SK-N-SH (cell line): ENCODE measurements at places on chromosomes 2 and 18. TPM values are rescaled to one million over a fixed set of nuclear protein-coding genes. Genes with fewer than 3 reads are reported as not detected.
A peak's percentile ranks its signal among the peaks of the same experiment; 100 is the strongest.

GRCh38 chr2:95048825-95049682 is 23.5 kb downstream of the MAL start:
- DNase-seq = no peak

- no peak for DNase-seq
Measured at GRCh38 chr18:30245766-30246455, 796.6 kb downstream of the DSC3 start.

DNA sequence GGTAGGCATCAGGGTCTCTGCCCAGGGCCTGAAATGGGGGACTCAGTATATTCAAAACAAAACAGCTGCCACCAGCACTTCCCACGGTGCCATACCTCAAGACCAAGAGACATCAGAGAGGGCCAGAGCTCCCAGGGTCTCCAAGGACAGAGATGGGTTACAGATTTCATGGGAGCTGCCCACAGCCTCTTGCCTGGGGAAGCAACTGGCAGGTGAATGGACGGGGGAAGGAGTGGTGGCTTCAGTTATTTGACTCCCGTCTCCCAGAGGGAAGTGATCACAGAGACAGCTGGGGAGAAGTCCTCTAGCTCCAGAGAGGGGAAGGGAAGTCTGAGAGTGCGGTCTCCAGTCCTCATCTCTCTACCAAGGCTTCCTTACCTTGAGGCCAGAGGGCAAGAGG is 15.8 kb upstream of the SFXN5 start:
- no peak for DNase-seq

GRCh38 chr18:22559414-22560274 is 141.9 kb upstream of the CTAGE1 start:
- DNase-seq = peak; percentile 74

- DNase-seq = no peak
Measured at GRCh38 chr18:21281603-21282002, 39.6 kb downstream of the GREB1L start.

DNA sequence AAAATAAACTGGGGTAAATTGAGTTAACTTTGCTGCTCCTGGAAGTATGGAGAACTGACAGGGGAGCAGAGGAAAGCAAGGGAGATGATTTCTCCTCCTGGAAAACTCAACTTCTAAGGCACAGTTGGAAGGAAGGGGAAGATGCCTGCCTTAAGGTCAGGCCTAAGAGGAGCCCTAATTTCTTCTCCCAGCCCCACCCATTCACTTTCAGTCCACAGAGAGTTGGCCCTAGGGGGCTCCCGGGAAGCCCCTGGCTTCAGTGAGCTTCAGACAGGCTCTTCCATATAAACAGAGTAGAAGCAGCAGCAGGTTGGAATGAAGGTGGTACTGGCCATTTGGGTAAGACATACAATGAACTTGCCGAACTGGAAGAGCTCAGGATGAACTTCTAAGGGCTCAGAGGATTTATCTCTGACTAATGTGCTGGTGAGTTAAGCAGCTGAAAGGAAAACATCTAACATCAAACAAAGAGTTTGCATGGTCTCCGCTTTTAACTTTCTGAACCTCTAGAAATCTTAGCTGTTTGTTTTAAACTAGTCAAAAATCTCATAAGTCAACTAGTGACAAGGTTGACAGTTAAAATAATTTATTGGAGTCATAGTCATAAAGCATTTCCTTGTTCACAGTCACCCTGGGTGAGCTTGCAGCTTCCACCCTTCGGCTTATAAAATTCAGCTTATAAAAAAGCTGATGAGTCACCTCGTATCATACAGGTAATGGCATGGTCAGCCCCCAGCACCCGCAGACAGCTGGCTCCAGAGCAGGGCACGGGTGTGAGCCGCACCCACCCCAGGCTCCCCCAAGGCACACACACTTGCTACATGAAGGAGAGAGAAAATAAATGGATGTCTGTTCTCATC is 9.8 kb downstream of the MALL start:
- no peak for DNase-seq

- no peak for DNase-seq
Measured at GRCh38 chr2:13558368-13558767, 841.6 kb downstream of the TRIB2 start.

DNA sequence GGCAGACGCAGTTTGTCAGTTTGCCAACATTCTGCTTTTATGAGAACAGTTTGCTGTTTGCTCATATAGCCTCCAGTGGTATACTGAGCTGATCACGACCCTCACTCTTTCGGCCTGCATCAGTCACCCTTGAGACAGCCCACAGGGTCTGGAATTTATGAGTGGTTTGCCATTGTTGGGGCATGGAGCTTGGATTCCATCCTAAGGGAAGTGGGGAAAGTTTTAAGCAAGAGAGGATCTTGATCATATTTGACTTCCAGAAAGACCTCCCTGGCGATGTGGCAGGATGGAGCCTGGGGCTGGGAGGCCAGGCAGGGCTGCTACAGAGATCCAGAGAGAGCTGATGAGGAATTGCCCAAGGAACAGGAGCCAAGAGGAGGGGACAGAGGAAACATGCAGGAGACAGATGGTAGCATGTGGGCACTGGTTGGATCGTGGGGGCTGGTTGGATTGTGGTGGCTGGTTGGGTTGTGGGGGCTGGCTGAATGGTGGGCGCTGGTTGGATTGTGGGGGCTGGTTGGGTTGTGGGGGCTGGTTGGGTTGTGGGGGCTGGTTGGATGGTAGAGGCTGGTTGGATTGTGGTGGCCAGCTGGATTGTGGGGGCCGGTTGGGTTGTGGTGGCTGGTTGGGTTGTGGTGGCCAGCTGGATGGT is 27.3 kb upstream of the GPR17 start:
- DNase-seq = peak; percentile 15

LDLRAD4 gene
- polyA plus RNA-seq = 0.16 and 0.32 TPM in 2 replicates

CLEC4F gene
- 0.12 and 0.21 TPM in 2 replicates for polyA plus RNA-seq

NEU4 gene
- 0.05 TPM in 1 of 2 replicates, not detected in the other for polyA plus RNA-seq

FAM161A gene
- polyA plus RNA-seq = 0.90 and 1.2 TPM in 2 replicates

FER1L5 gene
- 0.02 TPM in 1 of 2 replicates, not detected in the other for polyA plus RNA-seq
